ENCODE measurements at places on chromosomes 2 and 18. TPM values are rescaled to one million over a fixed set of nuclear protein-coding genes. Genes with fewer than 3 reads are reported as not detected.

DNA sequence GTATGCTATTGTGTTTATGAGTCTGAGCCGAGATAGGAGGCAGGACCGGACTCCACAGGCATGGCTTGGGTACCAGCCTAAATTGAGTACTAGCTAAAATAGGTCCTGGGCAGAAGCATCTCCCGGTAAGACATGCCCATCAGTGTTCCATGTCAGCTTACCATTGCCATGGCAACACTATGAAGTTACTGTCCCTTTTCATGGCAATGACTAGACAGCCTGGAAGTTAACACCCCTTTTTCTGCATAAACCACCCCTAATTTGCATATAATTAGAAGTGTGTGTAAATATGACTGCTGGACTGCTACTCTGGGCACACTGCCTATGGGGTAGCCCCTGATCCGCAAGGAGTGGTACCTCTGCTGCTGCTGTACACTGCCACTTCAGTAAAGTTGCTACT is 1005.1 kb upstream of the FAM98A start:
- no peak for DNase-seq
- no peaks in the 10 kb centered on the region for H3K27me3 ChIP-seq
- no peak overlapping the region for H3K4me3 ChIP-seq

The STARD6 gene
- total RNA-seq: not detected

The EHBP1 gene
- total RNA-seq: 48.7 TPM

DNA sequence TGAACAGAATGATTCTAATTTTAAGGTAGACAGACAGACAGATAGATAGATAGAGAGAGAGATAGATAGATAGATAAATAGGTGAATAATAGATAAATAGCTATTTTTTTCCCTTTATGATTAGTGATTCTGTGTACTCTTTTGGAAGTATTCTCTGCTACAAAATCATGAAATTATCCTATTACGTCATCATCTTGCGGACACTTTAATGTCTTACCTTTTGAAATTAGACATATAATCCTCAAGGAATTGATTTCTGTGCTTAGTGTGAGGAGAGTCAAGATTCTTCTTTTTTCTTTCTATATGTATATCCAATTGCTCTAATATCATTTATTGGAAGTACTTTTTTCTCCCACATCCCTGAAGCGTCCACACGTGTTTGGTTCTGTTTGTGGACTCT is 215.2 kb downstream of the SCG2 start:
- no peaks in the 10 kb centered on the region for H3K4me1 ChIP-seq
- no peak overlapping the region for H3K27ac ChIP-seq
- H3K4me3 ChIP-seq: no peak overlapping the region
- H3K36me3 ChIP-seq: no peaks in the 10 kb centered on the region
- no peaks in the 10 kb centered on the region for H3K27me3 ChIP-seq
